ENCODE measurements at places on chromosomes 11 and 22. TPM values are rescaled to one million over a fixed set of nuclear protein-coding genes. Genes with fewer than 3 reads are reported as not detected.

CTSW gene
- not detected for total RNA-seq

AASDHPPT gene
- total RNA-seq: 231 TPM

MEI1 gene
- not detected for total RNA-seq

PANX2 gene
- 4.7 TPM for total RNA-seq

RBMXL2 gene
- total RNA-seq: 0.31 TPM

GGT5 gene
- total RNA-seq: 1.3 TPM

FAT3 gene
- total RNA-seq: 291 TPM

MMP12 gene
- not detected for total RNA-seq

RFPL3 gene
- not detected for total RNA-seq

SCUBE1 gene
- 59.8 TPM for total RNA-seq

DGCR6 gene
- 18.8 TPM for total RNA-seq

APOL3 gene
- 0.94 TPM for total RNA-seq

C22orf23 gene
- total RNA-seq: 0.63 TPM

CD3E gene
- not detected for total RNA-seq

GGTLC2 gene
- not detected for total RNA-seq

LARGE2 gene
- 0.31 TPM for total RNA-seq

MMP10 gene
- total RNA-seq: not detected

POTEH gene
- total RNA-seq: not detected

DMC1 gene
- 4.1 TPM for total RNA-seq

MS4A1 gene
- total RNA-seq: not detected

FGF19 gene
- not detected for total RNA-seq

SCGB1A1 gene
- not detected for total RNA-seq

DEPDC7 gene
- total RNA-seq: 4.7 TPM

OR8A1 gene
- total RNA-seq: not detected

UBQLN3 gene
- total RNA-seq: 1.3 TPM

CBX6 gene
- total RNA-seq: 37.9 TPM

HPS4 gene
- total RNA-seq: 53.5 TPM

SCUBE2 gene
- 7.2 TPM for total RNA-seq

CBLIF gene
- not detected for total RNA-seq

OR56A1 gene
- total RNA-seq: 0.31 TPM

Data from parietal lobe (tissue), 2 donors.